Subcutaneous adipose tissue (tissue), 4 donors: ENCODE measurements at places on chromosomes 2 and 18. TPM values are rescaled to one million over a fixed set of nuclear protein-coding genes. Genes with fewer than 3 reads are reported as not detected.

The GAL3ST2 gene
- total RNA-seq = not detected

The BOLL gene
- total RNA-seq = not detected

The SPEG gene
- total RNA-seq = 3.4 TPM

The LRRC30 gene
- not detected for total RNA-seq

The GPR17 gene
- total RNA-seq = not detected

The REG3G gene
- total RNA-seq = not detected

The SLC9A4 gene
- not detected for total RNA-seq

The CYP26B1 gene
- total RNA-seq = 27.9 TPM

The MAP3K19 gene
- not detected for total RNA-seq

The EFEMP1 gene
- total RNA-seq = 424 TPM

The PID1 gene
- 57.6 TPM for total RNA-seq

The MYO7B gene
- not detected for total RNA-seq

The PSMD1 gene
- total RNA-seq = 53.9 TPM

The PLCL1 gene
- 7.6 TPM for total RNA-seq

The SERPINB3 gene
- not detected for total RNA-seq

The RFX8 gene
- 2.0 TPM for total RNA-seq

The IL1A gene
- total RNA-seq = not detected

The EVX2 gene
- total RNA-seq = not detected

The IWS1 gene
- 40.7 TPM for total RNA-seq

The CCDC178 gene
- total RNA-seq = 1.0 TPM

The GCG gene
- not detected for total RNA-seq

The PMS1 gene
- 20.7 TPM for total RNA-seq

The PDE1A gene
- 9.3 TPM for total RNA-seq

The ZNF385B gene
- total RNA-seq = 2.8 TPM

The ACADL gene
- 41.8 TPM for total RNA-seq

The CACNB4 gene
- total RNA-seq = 2.6 TPM

The PPP3R1 gene
- 70.0 TPM for total RNA-seq

The RTP5 gene
- total RNA-seq = not detected

The CCDC121 gene
- 2.8 TPM for total RNA-seq

The KCNS3 gene
- total RNA-seq = 5.9 TPM

The PDIA6 gene
- total RNA-seq = 109 TPM

The TRIP12 gene
- total RNA-seq = 249 TPM

The SERPINB12 gene
- not detected for total RNA-seq

The AMER3 gene
- total RNA-seq = not detected

The LINC00305 gene
- not detected for total RNA-seq

The TMEM182 gene
- 1.7 TPM for total RNA-seq

The VWA3B gene
- total RNA-seq = not detected
